Right cardiac atrium (tissue), 5 donors: ENCODE measurements at places on chromosomes 4 and X. TPM values are rescaled to one million over a fixed set of nuclear protein-coding genes. Genes with fewer than 3 reads are reported as not detected.

DUSP9 gene
- polyA plus RNA-seq = not detected

GIMD1 gene
- not detected for polyA plus RNA-seq

SMIM31 gene
- polyA plus RNA-seq = not detected

ADGRG4 gene
- polyA plus RNA-seq = not detected

DAPP1 gene
- polyA plus RNA-seq = 0.16 TPM
